ENCODE measurements at places on chromosomes 7 and 10. TPM values are rescaled to one million over a fixed set of nuclear protein-coding genes. Genes with fewer than 3 reads are reported as not detected.

DNA sequence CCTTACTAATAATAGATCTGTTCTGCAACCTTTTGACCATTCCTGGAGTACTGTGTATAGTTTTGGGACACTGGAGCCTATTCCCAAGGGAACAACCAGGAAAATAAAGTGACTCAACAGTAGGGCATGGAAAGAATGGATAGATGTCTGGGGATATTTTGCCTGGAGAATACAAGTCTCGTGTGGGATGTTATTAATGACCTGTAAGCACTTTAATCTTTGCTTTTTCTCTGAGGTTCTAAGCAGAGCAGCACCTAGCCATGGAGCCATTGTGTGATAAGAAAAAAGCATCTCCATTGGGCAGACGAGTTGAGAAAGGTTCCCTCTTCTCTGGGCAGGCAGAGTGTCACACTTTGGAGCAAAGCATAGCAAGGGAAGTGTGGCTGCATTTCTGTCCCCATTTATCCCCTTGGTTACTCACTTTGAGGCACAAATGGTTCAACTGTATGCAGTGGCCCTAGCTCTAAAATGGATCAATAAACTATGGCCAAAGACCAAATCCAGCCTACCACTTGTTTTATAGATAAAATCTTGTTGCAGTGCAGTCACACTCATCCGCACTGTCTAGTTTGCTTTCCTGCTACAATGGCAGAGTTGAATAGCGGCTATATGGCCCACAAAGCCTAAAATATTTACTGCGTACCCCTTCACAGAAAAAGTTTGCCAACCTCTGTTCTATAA lies 21.0 kb upstream of the CCDC71L start:
- DNase-seq = no peak

GRCh38 chr7:155872678-155873369 lies 60.6 kb upstream of the SHH start:
- DNase-seq = peak; percentile 9

GRCh38 chr10:34941471-34942357 lies 126.6 kb upstream of the PARD3 start:
- DNase-seq = no peak

GRCh38 chr10:126908225-126908624 lies 3.0 kb downstream of the DOCK1 start:
- no peak for DNase-seq

DNA sequence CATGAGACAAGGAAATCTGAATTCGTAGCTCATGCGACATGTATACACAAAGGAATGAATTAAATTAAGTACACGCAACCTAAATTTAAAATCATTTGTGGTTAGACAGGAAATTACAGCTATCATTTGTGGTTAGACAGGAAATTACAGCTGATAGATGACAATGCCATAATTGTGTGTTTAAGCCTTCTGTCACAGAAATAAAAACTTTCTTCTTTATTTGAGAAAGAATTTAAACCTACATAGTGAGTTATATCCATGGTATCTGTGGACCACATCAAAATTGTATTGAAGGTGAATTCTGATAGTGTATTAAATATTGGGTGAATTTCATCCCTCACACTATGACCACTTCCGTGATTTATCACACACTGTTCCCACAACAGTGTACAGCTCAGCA lies 362.9 kb downstream of the MAGI2 start:
- DNase-seq = no peak

ASB10 gene
- not detected for total RNA-seq

STAG3 gene
- 3.8 TPM for total RNA-seq

Data from colonic mucosa (tissue), 4 donors.